ENCODE measurements at places on chromosomes 1 and 21.

DNA sequence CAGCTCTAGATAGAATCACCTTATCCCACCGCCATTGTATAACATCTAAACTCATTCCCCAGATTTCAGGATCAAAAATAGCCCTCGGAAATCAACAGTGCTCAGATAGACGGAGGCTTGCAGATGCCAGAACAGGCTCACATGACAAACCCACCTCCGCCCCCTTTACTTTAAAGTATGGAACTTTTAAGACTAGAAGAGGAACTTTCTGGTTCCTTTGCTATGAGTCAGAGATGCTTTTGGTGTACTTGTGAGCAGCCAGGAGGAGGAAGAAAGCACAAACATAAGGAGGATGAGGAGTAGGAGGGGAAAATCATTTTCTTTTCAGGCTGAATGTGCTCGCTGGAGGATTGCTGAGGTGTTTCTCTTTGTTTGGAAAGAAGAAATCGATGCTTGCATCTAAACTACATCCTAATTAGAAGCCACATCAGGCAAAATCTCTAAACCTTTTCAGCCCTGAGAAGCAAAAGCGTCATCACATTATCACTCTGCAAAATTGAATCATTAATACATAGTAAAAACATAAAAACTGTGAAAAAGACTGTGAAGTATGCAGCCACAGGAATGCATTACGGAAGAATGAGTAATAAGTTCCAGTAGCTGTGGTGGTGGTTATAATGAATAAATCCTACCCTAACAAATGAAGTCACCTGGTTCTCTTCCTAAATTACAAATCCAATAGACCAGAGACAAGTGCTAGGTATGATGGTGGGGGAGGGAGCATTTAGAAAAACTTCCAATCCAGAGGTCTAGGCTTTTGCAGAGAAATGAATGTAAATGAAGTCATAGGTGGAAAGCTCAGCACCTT lies 251.3 kb downstream of the KCNH1 start:
- no peak for DNase-seq

DNA sequence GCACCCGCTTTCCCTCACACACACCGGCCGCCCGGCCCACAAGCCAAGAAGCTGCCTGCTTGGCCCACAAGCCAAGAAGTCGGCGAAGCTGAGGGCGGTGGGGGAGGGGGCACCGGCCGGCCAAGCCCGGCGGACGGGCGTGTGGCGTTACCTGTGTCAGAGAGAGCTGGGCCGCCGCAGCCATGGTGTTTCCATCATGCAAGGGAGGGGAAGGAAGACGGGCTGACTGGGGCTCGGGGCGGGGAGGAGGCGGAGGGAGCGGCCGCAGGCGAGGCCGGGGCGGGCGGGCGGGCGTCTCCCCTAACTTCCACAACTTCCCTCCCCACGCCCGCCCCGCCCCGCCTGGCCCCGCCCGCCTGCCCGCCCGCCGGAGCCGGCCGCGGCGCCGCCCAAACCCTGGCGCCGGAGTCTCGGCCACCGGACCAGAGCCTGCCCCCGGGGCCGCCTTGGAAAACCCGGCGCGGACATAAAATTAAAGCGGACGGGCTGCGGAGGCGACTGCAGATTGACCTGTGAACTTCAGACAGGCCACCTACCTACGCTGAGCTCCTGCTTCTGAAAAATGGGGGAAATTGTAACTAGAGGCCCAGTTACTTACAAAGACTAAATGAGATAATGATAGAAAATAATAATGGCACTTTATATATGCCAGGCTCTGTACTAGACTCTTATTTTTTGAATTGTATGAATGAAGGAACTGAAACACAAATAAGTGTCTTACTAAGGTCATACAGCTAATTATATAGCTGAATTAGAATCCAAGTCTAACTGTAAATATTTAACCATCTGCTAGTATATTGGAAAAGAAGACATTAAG lies at the start of gene EPS15:
TSS of gene EPS15 (minus strand) at position 219 of the 817 bp plus-strand sequence. CDS start at position 184, 35 bp downstream.
- DNase-seq: peak; percentile 90

DNA sequence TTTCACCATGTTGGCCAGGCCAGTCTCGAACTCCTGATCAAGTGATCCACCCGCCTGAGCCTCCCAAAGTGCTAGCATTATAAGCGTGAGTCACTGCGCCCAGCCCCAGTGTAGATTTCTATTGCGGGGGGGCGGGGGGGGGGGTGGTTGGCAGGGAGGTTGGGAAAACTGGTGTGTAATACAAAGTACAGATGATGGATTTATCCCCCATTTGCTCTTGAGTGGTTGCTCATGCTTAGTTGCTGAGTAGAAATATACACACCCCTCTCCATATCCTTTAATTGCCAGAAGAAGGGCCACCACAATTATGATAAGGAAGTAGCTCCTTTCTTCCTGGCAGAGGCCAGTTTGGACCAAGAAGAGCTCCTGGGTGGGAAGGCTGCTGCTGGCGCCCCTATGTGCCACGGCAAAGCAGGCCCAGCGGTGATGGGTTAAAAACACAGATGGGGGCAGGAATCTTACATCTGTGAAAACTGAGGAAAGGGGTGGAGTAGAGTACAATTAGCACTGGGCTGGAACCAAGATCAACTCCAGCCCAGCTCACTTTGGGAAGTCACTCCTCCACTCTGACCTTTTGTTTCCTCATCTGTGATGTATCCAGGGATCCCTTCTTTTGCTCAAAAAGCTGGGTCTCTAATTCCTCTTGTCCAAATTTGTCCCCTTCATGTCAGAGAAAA lies 55.2 kb downstream of the MRPL37 start:
- DNase-seq: no peak

GRCh38 chr1:40302475-40302874 lies 14.6 kb downstream of the COL9A2 start:
- no peak for DNase-seq

DNA sequence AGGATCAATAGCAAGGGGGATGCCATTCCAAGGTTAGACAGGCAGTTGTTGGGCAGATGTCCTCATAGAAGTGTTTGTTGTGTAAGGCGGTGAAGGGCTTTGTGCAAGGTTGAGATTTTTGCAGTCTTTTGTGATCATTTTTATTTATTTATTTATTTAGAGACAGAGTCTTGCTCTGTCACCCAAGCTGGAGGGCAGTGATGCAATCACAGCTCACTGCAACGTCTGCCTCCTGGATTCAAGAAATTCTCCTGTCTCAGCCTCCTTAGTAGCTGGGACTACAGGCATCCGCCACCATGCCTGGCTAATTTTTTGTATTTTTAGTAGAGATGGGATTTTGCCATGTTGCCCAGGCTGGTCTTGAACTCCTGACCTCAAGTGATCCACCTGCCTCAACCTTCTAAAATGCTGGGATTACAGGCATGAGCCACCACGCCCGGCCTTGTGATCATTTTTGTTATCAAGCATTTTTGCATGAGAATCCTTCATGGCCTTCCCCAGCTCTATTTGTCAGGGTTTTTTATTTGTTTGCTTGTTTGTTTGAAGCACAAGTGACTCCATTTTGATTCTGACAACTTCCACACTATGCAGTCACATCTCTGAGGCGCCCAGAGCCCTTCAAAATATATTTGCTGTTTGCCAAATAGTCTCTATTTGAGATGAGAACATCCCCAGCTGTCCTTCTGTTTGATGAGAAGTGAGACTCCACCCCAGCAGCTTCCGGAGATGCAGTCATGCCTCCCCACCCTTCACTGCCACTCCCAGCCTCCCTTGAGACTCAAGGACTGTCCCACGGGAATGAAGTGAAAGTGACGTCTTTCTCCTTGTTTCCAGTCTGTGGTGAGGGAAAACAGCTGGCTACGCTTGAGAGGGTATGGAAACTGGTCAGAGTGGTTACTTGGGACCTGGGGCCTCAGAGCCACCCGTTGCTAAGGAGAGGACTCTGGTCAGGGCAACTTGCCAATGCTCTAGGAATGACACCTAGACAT lies 38.0 kb downstream of the TMEM50B start:
- DNase-seq: no peak

- DNase-seq: no peak
Observed at GRCh38 chr1:170009551-170009950, 64.9 kb downstream of the KIFAP3 start.

All from OCI-M1 (cell line).